ENCODE measurements at places on chromosomes 11 and 22.

- DNase-seq, result no peak
These were observed 5.4 kb downstream of the KCNC1 start for GRCh38 chr11:17739945-17740338.

GRCh38 chr11:118051611-118052461 is 25.0 kb upstream of the TMPRSS4 start:
- peak; percentile 53 for DNase-seq

GRCh38 chr11:134098566-134099184 is 29.8 kb downstream of the JAM3 start:
- no peak for DNase-seq

GRCh38 chr11:94563176-94563847 is 3.9 kb upstream of the PIWIL4 start:
- no peak for DNase-seq

- no peak for DNase-seq
These were observed 578.4 kb upstream of the CCDC90B start for GRCh38 chr11:83864412-83865057.

DNA sequence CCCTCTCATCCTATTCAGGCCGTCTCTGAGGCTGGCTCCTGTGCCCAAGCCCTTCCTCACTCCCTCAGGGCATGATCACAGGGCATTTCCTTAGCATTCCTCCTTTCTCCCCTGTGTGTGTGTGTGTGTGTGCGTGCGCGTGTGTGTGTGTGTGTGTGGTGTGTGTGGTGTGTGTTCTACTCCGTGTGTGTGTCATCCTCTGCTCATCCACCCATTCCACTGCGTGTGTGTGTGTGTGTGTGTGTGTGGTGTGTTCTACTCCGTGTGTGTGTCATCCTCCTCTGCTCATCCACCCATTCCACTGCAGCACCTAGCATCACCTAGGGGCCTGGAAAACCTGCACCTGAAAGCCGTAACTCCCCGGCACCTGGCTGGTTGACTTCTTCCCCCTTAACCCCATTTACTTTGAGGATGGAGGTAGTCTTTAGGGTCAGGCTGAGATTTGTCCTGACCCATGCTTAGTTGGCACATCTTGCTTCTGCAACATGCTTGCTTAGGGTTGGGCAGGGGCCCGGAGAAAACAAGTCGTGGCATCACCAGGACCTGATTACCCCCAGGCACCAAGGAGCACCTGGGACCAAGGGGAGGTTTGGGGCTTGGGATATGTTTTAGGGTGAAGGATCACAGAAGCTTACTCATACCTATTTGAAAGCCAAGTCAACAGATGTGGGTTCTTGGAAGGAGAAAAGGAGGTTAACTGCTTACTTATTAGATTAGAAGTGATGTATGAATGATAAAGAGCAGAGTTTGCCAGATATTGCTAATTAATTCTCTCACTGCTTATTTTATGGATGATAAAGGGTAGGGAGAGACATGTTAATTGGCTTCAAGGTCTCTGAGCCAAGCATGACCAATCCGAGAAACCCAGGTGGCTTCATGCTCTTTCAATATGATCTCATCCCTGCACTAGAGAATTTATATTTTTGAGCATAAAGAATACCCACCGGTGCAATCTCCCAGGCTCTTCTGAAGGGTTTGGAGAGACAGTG is 18.9 kb downstream of the TIMP3 start:
- DNase-seq, result no peak

DNA sequence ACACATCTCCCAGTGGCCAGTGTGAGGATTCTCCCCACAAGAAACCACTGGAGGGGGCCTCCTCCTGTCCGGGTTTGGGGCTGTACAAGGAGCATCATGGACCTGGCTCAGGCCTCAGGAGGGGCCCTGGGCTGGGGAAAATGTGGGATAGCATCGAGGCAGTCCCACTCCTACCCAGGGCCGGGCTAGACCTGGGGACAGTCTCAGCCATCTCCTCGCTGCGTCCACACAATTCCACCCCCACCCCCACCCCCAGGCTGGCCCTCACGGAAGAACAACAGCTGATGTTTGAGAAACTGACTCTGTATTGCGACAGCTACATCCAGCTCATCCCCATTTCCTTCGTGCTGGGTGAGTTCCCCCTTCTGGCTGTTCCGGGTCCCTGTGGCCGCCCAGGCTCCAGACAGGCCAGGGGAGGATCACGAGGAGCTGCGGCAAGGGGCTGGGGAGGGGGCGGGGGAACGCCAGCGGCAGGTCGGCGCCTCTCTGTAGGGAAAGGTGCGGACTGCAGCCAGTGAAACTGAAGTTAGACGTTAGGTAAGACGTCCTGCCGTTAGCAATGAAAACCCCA is 4.8 kb downstream of the BEST1 start:
- no peak for DNase-seq

GRCh38 chr22:40055143-40055883 is 60.6 kb downstream of the FAM83F start:
- DNase-seq, result peak; percentile 25

DNA sequence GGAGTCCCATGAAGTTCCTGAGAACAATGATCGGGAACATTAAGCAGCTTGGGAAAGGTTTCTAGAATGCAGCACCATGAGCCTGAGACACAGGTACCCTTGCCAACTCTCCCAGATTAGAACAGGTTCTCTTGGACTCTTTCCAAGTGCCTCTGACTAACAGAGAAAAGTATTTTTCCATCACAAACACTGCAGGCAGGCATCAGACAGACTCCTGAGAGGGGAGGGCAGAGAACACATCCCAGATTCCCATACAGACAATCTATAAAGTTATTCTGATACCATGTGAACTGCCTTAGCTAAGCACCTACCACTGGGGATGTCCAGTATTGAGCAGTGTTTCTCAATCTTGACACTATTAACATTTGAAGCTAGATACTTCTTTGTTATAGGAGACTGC is 27.3 kb downstream of the SERGEF start:
- DNase-seq, result no peak
